ENCODE measurements at places on chromosomes 5 and 9.

- no peak for DNase-seq
Observed at GRCh38 chr5:111083323-111083722, 8.8 kb upstream of the WDR36 start.

DNA sequence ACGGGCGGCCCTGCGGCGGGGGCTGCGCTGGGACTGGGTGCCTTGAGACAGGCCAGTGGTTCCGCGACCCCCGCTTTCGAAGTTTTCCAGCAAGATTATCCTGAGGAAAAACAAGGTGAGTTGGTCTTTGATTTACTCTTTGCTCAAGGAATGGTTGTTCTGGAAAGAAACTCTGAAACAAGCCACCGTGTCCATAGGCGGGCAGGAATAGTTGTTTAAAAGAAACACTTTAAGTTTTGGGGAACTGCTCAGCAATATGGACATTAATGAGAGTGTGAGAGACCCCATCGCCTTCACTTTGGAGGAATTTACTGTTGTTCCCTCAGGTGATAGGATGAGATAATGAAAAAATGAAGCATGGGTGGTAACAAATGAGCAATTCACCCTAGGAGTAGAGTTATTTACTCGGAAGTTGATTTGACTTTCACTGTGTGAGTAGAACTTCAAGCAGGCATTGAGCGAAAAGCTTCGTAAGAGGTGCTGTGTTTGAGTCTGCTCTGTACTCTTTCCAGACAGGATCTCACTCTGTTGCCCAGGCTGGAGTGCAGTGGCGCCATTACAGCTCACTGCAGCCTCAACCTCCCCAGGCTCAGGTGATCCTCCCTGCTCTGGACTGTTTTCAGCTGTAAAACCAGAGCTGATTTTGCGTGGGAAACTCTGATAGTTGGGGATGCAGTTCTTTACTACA is 1.1 kb downstream of the DMRTA1 start:
- no peak for DNase-seq

- DNase-seq, result no peak
Observed at GRCh38 chr5:130021000-130021399, 116.7 kb downstream of the CHSY3 start.

GRCh38 chr9:22921742-22922141 is 475.1 kb downstream of the DMRTA1 start:
- no peak for DNase-seq

- no peak for DNase-seq
Observed at GRCh38 chr9:79240774-79241173, 331.0 kb upstream of the TLE4 start.

DNA sequence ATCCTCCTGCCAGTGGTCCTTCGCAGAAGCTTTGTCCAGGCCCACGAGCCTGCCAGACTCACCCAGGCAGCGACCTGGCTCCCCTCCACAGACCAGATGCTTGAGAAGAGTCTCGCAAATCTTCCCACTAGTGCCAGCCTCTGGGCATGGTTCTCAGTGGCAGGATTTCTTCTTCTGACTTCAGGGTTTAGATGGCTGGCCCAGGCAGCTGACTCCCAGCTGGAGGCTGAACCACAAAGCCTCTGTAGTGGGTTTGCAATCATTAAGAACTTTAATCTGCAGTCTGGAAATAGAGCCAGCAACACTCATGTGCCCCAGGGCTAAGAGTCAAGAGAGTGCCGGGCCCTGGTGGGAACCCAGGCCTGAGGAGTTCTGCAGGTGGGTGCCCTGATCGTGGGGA is 90.6 kb upstream of the ICE1 start:
- DNase-seq, result no peak

GRCh38 chr9:108552459-108553040 is 303.2 kb downstream of the ACTL7B start:
- DNase-seq, result no peak

DNA sequence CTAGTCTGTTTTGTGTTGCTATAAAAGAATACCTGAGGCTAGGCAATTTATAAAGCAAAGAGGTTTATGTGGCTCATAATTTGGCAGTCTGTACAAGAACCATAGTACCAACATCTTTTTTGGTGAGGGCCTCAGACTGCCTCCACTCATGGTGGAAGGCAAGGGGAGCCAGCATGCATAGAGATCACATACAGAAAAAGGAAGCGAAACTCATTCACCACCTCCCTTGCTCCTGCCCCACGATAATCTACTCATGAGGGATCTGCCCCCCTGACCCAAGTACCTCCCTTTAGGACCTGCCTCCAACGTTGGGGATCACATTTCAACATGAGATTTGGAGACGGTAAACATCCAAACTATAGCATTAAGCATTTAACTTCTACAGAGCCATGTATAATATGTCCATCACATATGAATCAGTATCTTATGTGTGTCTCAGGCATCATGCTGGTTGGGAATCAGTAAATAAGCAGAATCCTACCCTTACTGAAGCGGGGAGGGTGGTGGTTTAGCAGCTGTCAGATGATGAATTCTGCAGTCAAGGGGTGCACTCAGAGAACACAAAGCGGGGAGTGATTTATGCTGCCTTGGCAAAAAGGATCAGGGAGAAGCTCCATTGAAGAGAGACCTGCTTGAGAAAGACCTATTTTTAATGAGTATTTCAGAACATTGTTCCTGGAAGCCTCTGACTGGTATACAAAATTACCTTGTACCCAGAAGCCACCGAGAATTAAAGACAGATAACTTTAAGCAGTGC is 34.8 kb downstream of the HMGXB3 start:
- DNase-seq, result no peak

- no peak for DNase-seq
Observed at GRCh38 chr5:59342181-59342580, 551.3 kb downstream of the PDE4D start.

DNA sequence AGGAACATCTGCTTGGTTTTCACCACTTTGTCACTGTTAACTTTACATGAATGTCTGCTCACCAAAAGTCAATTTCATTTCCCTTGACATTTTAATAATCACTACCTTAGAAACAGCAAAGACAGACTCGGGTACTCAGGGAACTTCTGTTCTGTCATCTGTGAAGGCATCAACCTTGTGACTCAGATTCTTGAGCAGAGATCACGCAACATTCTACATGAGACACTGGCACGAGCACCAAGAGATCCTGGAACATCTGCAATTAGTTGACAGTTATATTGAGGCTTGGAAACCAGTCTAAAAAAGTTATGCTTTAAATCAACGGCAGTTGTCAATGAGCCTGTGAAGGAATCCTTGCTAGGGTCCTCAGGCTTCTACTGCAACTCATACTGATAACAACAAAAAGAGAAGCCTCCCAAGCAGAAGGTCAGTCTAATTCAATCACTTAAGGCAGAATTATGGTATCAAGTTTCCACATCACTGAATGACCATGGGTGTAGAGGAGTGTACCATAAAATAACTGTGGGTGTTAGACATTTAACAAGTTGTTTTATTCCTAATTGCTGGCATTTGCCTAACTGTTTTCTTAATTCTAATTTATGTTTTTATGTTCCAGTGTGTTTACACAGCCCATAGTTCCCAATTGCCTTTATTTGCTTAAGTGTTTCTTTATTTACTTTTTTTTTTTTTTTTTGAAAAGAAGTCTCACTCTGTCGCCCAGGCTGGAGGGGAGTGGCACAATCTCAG is 3.3 kb upstream of the PBX3 start:
- DNase-seq, result no peak

GRCh38 chr5:157471709-157472108 is 11.7 kb downstream of the NIPAL4 start:
- no peak for DNase-seq

- no peak for DNase-seq
Observed at GRCh38 chr9:117334101-117334500, 80.8 kb downstream of the ASTN2 start.

DNA sequence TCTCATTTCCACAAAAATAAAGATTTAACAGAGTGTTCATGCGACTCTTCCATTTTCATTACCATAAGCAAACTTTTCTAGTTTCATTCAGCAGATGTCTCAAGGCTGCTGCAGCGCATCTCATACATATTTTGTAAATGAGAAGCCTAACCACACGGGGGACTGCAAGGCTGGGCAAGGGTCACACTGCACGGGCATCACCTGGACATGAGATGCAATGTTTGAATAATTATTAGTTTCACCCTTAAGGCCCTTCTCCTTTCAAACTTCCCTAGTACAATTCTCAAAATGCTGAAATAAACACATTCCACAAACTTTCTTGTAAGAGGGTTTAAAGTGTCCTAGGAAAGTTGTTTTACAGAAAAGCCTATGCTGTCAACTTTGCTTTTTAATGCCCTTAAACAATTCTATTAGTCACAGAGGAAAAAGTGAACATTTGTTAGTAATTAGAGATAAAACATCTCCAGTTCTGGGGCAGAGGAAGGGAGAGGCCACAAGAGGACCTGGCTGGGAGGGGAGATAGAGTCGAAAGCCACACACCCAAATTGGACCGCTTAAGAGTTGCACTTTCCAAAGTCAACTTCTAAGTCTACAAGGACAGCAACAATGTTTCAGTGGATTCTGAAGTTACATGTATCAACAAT is 1.3 kb downstream of the DENND1A start:
- DNase-seq, result no peak

GRCh38 chr9:90368928-90369327 is 273.7 kb downstream of the DIRAS2 start:
- no peak for DNase-seq

DNA sequence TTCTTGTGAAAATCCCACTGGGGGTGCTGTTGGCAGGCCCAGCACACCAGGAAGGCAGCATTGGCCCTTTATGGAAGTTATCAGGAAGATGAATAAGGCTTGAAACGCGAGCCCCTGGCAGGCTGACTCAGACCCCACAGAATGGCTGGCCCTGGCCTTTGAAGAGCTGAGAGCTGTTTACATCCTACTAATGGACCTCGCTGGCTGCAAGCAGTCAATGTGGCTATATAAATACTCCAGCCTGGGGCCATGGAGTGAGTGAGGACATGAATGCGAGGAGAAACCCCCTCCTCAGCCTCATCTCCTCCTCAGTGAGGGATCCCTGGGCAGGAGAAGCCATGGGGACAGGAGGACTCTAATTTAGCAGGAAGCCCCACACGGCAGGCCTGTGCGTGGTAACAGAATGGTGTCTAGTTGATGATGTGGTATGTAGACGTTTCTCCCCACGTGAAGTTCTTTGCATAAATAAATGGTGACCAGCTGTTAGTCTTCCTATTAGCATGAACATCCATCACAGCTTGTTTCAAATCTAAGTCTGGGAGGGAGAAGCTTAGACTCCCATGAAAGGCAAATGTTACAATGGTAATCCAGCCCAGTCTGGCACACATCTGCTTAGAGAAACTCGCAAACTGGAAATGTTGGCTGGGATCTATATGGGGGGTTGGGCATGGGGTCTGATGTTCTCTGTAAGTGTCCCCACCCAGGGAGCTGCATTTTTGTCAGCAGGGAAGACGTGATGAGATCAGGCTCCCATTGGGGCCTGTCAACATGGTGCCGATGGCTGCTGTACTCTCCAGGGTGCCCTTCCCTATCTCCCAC is 175.1 kb upstream of the PITX1 start:
- no peak for DNase-seq

GRCh38 chr5:133816791-133817190 is 151.6 kb downstream of the C5orf15 start:
- DNase-seq, result no peak

DNA sequence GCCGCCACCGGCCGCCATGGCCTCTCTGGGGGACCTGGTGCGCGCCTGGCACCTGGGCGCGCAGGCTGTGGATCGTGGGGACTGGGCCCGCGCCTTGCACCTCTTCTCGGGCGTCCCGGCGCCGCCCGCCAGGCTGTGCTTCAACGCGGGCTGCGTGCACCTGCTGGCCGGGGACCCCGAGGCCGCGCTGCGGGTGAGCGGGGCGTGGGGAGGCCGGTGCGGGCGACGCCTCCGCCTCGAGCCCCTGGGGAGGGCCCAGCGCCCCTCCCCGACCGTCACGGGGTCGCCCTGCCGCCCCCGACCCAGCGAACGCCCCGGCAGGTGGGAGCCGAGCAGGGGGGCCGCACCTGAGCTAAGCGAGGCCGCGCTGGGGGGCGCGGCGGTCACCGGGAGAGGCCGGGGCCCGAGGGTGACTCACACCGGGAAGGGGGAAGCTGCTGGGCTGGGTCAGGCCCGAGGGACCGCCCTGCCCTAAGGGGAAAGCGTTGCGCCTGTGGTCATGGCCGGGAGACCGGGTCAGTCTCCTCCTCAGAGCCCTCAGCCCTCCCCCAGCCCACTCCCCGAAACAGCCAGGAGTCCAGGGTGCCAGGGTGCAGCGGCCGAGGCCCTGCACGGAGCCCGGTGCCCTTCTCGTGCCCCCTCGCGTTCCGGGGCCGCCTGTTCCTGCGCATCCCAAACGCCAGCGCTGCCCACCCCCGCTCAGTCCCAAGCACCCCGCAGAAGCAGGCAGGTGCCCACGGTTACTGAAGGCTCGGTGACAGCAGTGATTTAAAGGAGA is 510 bp downstream of the NOXA1 start:
- DNase-seq, result no peak

DNA sequence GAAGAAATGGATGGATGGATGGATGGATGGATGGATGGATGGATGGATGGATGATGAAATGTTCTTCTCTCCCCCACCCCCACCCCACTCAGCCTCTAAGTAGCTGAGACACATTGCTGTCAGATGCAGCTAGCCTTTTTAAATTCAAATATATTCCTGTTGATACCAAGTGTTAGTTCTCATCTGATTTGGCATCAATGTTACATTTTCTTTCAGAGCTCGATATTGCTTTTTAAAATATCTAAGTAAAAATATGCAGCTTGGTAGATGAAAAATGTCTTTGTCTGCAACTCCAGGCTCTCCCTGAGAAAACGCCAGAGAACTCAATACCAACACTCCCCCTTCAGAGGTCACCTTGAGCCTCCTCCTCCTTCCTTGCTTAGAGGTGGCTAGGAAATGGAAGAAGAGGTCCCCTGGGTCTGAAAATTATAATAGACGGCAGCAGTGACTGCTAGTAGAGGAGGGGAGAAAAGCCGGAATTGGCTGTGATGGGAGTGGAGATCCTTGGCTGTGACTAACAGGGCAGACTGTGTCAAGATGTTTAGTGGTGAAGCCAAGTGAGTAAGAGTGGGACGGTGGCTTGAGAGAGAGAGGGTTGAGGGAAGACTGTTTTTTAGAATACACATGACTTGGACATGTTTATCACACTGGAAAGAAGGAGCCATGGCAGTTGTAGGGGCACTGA is 156.0 kb downstream of the ZNF462 start:
- DNase-seq, result no peak

DNA sequence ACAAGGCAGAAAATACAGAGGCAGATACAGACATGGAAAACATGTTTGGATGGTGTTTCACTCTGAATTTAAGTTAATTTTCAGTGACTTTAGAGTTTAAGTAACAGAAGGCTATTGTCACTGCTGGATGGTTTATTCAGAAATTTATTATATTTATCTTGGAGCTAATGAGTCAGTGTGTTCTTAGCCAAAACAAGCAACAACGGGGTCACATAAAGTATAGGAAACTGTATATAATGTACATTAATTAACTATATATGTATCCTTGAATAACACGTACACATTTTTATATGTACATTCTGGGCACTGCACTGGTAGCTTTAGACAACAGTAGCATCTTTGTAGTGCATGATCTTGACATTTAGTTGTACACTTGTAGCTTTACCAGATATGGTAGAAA is 30.7 kb downstream of the CYLC2 start:
- no peak for DNase-seq

- DNase-seq, result no peak
Observed at GRCh38 chr5:178404987-178405386, 172.4 kb upstream of the PHYKPL start.

Measured in stimulated activated CD4-positive, alpha-beta T cell treated with anti-CD3 and anti-CD28 coated beads, Interleukin-1b, Interleukin-23, amount 100 ng/mL, for 48 hours (primary cell).